ENCODE measurements at places on chromosomes 13 and 19. TPM values are rescaled to one million over a fixed set of nuclear protein-coding genes. Genes with fewer than 3 reads are reported as not detected.

- DNase-seq: no peak
- no peaks in the 10 kb centered on the region for H3K36me3 ChIP-seq
- H3K27ac ChIP-seq: no peak overlapping the region
- no peak overlapping the region for H3K4me3 ChIP-seq
- H3K4me1 ChIP-seq: no peaks in the 10 kb centered on the region
- H3K27me3 ChIP-seq: no peaks in the 10 kb centered on the region
Measured at GRCh38 chr13:81117416-81117815, 776.5 kb upstream of the SPRY2 start.

DNA sequence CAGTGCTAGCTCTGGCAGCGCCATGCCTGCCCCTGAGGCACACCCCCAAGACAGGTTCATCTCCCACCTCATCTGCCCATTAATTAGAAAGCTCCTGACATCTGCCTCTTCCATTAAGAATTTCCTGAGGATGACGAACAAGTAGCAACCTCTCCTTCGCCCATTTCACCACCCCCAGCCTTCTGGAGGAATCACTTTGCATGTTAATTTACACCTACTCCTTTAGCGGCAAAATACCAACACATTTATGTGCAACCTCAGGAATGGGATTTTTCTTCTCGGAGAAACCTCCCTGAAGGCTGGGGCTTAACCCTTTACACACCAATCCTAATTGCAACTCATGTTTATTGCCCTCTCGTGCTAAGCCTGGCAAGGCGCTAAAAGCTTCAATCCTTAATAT lies 13.8 kb downstream of the SLC7A1 start:
- H3K4me3 ChIP-seq: no peak overlapping the region
- no peaks in the 10 kb centered on the region for H3K36me3 ChIP-seq
- H3K27ac ChIP-seq: no peak overlapping the region
- DNase-seq: no peak
- peaks cover 26% of the 10 kb centered on the region for H3K4me1 ChIP-seq

GRCh38 chr19:6039566-6040225 lies 61.8 kb upstream of the RANBP3 start:
- H3K4me1 ChIP-seq: no peaks in the 10 kb centered on the region
- H3K4me3 ChIP-seq: no peak overlapping the region
- no peak for DNase-seq

Gene CASP14
- polyA plus RNA-seq: not detected

Gene KLK8
- polyA plus RNA-seq: not detected

Gene TTC9B
- polyA plus RNA-seq: not detected
